ENCODE measurements at places on chromosomes 7 and 10.

DNA sequence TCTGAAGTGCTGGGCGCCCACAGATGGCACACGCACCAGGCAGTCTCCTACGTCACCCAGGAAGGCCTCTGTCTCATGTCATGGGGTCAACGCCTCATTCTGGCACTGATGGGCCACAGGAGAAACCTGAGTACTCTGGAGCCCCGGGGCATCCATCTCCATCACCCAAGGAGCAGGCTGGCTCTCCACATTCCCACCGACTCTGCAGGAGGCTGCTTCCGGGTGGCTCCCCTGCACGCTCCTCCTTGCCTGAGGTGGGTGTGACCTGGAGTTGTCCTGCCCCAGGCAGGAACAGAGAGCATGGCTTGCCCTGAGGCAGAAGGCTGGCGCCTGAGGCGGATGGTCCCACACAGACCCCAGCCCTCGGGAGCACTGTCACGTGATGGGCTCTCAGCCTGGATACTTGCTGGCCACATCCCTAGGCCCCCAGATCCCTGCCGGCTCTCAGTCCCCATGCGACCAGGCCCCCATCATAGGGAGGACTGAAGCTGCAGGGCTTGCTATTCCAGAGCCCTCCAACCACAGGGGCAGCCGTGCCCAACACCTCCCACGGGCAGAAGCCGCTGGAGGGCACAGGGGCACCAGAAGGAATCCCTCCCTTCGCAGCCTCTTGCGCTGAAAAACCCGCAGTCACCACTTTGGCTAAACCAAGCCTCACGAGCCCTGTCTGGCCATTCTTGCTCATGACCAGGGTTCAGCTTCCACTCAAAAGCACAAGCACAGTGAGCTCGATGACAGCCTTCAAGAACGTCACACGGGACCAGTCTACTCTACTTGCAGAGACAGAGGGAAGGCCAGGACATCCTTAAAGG lies 80.7 kb downstream of the MAD1L1 start:
- no peak for DNase-seq

GRCh38 chr10:116253716-116254115 lies 19.3 kb downstream of the GFRA1 start:
- DNase-seq: no peak

DNA sequence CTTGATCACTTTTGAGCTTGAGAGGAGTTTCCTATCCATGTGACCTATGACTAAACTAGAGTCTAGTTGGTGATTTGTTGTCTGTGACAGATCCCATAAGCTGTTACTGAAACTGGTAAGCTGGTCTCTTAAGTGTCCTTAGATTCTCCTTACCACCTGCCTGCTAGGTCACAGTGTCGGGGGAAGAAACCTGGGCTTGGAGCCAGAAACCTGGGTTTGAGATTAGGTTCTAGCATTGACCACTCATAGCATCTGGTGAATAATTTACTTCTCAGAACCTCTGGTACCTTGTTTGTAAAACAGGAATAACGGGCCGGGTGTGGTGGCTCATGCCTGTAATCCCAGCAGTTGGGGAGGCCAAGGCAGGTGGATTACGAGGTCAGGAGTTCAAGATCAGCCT lies 21.8 kb upstream of the ITPRID1 start:
- DNase-seq: no peak

GRCh38 chr10:79258894-79259293 lies 88.4 kb upstream of the PPIF start:
- no peak for DNase-seq

DNA sequence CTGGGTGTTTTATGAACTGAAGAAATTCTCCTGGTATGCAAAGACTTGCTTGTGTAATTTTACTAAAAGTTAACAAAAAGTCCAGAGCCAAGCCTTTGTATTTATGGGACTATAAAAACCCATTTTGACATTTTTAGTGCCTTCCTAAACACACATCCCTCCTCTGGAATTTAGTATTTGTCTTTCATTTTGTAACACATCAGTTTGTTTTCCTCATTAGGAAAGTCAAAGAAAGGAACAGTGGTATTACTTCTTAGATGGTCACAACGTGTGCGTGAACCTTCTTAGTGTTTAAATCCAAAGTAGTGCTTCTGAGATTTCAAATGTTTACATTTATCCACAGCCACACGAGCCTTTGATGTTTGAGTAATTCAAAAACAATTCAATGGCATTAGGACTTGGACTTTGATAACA lies 103.2 kb upstream of the TMEM106B start:
- DNase-seq: peak; percentile 62

DNA sequence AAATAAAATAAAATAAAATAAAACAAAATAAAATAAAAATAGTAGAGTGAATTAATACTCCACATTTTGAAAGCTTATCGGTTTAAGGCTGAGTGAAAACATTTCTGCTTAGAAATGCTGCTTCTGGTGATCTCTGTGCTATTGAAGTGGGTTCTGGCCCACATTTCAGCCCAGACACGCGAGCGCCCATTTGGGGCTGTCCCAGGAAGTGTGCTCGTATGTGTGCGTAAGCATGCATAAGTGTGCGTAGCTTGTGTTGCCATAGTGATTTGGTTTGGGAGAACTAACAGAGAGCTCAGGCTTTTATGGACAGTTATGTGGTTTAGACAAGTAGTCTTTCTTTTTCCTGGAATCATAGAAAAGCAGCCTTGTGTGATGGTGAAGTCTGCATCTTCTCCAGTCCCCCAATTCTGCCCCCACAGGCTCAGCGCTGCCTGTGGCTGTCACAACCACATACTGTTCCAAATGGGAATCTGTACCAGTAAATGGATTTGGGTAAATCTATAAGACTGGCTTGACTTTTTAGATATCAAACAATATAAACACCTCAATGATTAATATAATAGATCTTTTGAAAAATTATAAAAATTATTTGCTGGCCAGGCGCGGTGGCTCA lies 29.8 kb upstream of the PURB start:
- DNase-seq: no peak

DNA sequence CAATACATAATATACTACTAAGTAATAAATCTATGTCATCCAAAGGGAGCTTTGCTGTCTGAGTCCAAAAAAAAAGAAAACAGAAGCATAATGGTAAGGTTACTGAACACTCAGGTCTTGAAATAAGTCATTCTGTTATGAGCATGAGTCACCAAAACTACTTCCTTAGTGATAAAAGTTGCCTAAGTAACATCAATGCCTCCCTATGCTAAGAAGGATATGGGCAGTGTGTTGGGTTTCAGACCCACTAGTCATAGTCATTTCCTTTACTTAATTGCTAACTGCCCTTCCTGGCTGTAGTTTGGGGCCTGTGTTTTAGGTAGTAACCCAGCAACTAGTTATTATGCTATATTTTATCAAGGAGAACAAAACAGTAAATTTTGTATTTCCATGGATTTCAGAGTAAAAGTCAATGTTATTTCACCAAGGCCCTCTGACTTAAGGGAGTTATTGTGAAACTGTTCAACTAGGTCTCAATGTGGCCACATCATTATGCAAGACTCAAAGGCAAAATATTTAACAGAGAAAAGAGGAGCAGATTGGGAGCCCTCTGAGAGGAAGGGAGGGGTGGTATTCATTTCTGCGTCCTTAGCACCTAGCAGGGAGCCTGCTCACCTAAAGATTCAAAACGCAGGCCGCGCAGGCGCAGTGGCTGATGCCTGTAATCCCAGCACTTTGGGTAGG lies 11.7 kb upstream of the VIM start:
- peak; percentile 100 for DNase-seq

- DNase-seq: no peak
Observed at GRCh38 chr10:6520138-6520537, 59.9 kb downstream of the PRKCQ start.

DNA sequence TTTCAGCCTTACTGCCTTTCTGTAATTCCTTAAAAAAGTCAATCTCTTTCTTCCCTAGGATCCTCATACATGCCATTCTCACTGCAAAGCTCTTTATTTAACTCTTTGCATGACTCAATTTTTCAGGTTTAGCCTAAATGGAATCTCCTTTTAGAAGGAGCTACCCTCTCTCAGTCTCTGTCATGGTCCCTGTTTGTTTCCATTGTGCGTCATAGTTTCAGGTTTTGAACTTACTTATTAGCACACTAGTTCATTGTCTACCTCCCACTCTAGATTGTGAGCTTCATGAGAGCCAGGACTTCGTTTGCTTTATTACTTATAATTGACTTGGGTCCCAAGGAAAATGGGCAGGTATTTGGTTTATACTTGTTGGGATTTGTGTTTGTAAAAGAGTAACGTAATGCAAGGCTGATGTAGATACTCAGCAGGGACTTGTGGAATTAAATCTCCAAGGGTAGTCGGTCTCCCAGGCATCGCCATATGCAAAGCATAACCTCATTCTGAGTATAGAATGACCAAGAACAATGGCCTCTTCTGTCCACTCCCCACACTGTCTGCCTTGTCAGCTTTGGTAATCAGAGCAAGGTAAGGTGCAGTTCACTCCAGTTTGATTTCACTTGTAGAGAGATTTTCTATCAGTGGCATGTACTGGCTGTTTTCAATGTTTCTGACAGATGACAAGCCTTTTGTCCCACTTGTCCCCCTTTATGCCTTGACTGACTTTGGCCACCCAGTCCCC lies 252.0 kb downstream of the SORCS3 start:
- no peak for DNase-seq

DNA sequence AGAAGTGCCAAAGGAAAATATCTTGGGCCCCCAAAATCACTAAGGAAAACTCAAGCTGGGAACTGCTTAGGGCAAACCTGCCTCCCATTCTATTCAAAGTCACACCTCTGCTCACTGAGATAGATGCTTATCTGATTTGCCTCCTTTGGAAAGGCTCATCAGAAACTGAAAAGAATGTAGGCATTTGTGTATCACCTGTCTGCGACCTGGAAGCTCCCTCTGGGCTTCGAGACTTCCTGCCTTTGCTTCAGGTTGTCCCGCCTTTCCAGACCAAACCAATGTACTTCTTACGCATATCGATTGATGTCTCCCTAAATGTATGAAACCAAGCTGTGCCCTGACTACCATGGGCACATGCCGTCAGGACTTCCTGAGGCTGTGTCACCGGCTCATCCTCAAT lies 14.5 kb upstream of the LRRC72 start:
- DNase-seq: no peak

- DNase-seq: peak; percentile 71
Observed at GRCh38 chr7:50610521-50611277, 45.5 kb upstream of the DDC start.

DNA sequence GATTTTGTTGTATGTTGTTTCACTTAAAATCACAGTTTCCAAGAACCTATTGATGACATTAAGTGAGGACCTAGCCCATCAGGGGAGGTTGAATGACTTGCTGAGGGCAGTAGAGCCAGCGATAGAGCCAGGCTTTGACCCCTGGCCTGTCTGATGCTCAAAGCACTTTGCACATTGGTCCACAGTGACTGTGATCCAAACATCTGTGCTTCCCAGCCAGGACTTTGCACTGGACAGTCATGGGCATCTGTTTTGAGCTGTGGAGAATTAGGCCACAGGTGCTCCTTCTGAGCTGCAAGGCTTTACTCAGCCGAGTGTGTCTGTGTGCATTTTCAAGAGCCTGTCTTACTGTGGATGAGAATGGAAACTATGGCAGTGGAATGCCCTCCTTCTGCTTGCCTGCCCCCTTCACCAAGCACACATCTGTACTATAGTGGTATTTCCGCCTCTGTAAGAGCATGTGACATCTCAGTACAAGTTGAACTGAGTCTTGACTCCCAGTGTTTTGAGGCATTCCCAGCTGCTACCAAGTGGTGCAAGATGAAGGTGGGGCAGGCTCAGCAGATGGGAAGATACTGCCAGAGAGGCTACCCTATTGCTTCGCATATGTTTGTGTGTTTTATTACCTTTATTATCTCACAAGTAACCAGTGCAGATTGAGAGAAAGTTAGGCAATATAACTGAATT lies 72.7 kb upstream of the AOAH start:
- DNase-seq: no peak

DNA sequence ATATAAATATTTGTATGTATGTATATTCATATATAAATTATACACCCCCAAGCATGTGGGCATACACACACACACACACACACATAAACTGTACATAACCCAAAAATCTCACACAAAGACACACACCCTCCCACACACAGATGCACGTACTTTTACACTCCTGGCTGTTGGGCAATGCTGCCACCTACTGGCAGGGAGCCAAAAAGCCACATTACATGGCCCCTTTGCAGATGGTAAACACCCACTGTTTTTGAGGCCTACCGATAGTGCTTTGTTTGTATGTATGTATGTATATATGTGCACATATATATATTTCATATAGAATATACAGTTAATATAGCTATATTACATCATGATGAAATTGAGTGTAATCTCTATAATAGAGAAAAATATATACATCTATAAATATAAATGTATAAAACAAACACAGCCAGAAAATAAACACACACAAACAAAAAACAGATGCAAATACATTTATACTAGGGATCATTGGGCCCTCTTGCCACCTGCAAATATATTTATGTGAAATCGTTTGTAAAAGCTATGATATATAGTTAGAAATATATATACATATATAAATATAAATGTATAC lies 120.1 kb upstream of the ACBD5 start:
- peak; percentile 68 for DNase-seq

DNA sequence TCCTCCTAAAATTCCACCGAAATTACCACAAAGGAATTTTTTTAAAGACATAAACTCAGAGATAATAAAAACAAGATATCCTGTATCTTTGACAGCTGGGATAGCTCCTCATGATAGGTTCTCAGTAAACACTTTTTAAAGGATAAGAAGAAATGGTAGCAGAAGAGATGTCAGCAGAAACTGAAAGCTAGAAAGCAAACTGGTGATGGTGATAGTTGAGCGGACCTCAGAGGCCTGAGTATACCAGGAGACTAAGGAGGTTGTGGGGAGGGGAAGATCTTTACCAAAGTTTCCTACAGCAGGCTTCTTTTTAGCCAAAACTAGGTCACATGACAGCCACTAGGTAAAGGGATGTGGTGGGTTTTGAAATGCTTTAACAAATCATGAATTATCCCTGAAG lies 22.5 kb downstream of the PCGF5 start:
- no peak for DNase-seq

- DNase-seq: peak; percentile 82
Observed at GRCh38 chr10:46028584-46029460, 1.6 kb downstream of the NCOA4 start.

- DNase-seq: no peak
Observed at GRCh38 chr10:132069122-132069848, 3.5 kb downstream of the JAKMIP3 start.

GRCh38 chr7:72298091-72298490 lies 114.0 kb downstream of the CALN1 start:
- DNase-seq: no peak

DNA sequence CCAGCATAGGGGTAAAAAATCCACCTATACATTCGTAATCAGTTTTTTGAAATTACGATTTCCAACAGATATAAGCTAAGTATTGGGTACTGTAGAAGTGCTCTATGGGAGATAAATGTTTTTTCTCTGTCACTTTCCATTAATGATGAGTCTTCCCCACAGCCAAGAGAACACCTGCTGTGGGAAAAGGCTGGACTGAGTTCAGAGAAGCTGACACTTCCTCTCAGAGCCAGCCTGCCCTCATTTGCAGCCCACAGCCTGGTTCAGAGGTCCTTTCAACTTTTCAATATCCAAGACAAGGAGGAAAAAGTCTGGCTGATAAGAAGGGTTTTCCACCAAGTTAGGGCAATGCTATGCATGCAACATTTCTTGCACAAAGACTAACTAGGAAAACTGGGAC lies 64.5 kb upstream of the DNAJB12 start:
- no peak for DNase-seq

GRCh38 chr7:94436018-94436604 lies 41.4 kb downstream of the COL1A2 start:
- DNase-seq: peak; percentile 82

Measured in ELR (cell line).